NCI-H524 treated with DMSO at 0.1 percent for 48 hours (cell line): ENCODE measurements at places on chromosomes 16 and 17.

DNA sequence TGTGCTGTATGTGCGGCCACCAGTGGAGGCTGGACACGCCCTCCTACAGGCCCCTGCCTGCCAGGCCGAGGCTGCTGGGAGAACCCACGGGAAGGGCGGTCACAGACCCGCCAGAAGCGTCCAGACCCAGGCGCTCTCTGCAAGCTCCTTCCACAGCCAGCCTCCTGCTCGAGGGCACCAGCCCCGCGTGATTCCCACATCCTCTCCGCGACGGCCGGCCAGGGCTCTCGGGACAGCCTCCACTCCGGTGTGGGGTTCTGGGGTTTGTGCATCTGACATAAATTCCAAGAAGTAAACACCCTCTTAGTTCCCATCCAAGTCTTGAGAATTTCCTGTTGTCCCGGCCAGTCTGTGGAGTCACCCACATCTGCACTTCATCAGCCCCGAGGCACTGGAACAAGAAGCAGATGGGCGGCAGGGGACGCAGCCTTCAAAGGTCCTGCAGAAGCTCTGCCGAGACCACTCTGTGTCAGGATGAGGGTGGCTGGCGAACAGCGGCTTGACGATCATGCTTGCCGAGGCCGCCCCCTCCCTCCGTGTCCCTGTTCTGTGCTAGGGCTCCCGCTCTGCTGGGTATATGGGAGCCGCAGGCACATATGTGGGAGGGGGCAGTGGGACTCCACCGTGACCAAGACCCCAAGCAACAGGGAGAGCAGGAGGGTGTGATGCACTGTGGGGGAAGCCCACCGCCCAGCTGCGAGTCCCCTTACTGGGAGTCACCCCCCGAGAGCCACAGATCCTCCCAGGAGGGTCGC, 2.4 kb upstream of the TMEM204 start:
- DNase-seq, result no peak

DNA sequence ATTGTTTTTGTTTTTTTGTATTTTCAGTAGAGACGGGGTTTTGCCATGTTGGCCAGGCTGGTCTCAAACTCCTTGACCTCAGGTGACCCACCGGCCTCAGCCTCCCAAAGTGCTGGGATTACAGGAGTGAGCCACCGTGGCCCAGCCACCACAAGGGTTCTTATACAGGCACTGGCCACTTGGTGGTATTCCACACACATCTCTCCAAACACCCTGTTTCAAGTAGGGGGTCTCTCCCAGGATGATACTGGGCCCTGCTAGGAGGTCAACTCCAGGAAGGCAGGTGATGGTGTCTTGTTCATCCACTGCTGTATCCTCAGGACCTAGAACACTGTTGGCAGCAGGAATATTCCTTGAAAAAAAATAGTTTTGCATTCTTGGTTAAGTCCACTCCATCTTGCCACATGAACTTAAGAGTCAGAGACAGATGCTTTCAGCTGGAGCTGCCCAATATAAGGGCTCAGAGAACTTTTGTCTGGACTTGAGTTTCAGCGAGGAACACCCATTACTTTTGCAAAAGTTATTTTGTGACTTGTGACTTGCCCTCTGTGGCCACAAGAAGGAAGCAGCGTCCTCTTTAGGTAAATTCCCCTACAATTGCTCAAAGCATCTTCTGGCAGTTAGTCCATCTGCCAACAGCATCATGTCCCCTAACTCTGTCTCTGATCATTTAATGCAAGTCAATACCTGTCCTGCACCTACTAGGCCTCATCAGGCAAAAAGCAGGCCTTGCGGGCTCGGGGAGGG, 7.4 kb upstream of the EEF2K start:
- no peak for DNase-seq

DNA sequence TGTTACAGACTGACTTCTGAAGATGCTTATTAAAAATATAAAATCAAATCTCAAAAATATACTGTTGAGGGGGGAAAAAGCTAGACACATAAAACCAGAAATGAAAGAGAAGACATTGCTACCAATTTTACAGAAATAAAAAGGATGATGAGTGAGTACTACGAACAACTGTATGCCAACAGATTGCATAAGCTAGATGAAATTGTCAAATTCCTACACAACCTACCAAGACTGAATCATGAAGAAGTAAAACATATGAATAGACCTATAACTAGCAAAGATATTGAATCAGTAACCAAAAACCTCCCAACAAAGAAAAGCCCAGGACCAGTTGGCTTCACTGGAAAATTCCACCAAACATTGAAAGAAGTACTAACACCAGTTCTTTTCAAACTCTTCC, 3.5 kb upstream of the CAPNS2 start:
- no peak for DNase-seq

GRCh38 chr17:50239937-50240336, 34.3 kb upstream of the TMEM92 start:
- no peak for DNase-seq

DNA sequence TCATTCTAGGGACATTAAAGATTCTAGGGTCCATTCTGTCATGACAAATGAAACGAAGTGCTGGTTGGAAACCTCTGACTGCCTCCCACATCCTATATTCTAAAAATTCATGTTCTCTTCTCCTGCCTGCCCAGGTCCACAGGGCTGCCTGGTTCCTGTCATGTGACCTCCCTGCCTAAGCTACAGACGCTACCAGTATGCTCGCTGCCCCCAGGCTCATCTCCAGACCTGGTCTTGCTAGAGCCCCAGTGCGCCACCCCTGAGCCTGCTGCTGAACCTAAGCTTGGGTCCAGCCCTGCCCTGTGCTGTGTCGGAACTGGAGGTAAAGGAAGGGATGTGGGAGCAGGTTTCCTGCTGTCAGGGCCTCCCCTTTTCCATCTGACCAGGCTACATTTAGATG, 231.6 kb upstream of the CDH5 start:
- DNase-seq, result no peak

DNA sequence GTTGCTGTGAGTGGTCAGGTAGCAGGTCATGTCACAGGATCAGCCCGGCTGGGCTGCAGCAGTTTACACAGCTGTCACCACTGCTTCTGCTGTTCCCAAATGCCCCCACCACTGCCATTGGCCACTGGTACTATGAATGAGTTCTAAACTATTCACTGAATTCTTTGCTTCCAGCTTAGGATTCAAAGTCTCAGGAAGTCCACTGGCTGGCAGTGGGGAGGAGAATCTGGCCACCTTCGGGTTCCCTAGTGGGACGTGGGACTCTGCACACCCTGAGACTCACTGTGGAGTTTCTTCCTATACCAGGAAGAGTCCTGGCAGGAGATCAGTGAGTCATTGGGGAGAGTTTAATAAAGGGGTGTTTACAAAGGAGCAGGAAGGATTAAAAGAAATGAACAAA, 6.9 kb downstream of the MT1X start:
- DNase-seq, result no peak

DNA sequence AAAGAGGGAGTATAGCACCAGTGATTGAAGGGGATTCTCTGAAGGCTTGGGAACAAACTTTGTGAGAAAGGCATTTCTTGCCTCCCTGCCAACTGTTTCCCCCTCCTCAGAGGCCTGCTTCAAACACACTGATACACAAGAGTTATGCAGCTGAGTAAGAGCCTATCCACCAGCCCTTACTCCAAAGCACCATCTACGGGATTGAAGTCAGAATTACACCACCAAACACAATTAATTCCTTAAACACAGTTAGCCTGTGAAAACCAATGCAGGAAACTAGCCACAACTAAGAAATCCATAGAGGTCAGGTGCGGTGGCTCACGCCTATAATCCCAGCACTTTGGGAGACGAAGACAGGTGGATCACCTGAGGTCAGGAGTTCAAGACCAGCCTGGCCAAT, 138.3 kb downstream of the SHCBP1 start:
- DNase-seq, result no peak

DNA sequence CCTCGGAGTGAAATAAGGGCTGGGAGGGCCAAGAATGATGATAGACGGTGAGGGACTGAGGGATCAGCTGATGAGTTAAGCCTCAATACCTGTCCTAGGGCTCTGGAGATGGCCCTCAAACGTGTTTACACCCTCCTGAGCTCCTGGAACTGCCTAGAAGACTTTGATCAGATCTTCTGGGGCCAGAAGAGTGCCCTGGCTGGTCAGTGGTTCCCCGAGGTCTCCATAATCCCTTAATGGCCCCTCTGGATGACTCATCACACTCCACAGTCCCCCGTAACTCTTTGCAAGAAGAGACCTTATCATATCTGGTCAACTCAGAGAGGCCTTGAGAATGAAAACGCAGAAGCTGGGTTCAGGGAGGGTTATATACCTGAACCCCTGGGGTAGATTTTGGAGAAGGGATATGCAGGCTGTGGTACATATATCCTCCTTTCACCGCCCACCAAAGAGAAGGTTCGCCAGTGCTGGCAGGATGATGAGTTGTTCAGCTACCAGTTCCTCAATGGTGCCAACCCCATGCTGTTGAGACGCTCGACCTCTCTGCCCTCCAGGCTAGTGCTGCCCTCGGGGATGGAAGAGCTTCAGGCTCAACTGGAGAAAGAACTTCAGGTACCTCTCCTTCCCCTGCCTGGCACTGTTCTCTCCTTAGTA, 3.1 kb downstream of the ALOX12 start:
- no peak for DNase-seq

GRCh38 chr16:30054959-30055553, 10.5 kb upstream of the ALDOA start:
- no peak for DNase-seq

DNA sequence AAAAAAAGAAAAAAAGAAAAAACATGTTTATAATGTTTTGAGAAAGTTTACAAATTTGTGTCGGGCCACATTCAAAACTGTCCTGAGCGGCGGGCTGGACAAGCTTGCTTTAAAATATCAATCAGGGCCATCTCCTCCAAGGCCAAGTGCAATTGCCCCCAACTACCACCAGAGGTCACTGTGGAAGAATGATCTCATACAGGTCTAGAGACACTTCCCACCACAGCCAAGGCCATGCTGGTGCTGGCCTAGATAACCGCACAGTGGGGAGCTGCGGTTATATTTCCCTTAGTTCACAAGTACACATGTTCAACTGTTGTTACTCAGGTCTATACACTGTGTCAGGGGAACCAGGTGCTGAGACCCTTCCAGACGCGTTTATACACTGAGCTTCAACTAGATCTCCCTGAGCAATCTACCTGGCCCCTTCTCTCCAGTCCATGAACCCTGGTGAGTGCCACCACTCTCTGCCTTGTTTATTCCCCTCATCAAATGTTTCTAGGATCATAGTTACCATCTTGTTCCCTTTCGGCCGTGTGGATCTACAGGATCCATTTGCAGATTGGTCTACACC, 83.8 kb upstream of the CCL2 start:
- DNase-seq, result no peak

GRCh38 chr17:31452561-31453110, 61.2 kb downstream of the RAB11FIP4 start:
- no peak for DNase-seq

DNA sequence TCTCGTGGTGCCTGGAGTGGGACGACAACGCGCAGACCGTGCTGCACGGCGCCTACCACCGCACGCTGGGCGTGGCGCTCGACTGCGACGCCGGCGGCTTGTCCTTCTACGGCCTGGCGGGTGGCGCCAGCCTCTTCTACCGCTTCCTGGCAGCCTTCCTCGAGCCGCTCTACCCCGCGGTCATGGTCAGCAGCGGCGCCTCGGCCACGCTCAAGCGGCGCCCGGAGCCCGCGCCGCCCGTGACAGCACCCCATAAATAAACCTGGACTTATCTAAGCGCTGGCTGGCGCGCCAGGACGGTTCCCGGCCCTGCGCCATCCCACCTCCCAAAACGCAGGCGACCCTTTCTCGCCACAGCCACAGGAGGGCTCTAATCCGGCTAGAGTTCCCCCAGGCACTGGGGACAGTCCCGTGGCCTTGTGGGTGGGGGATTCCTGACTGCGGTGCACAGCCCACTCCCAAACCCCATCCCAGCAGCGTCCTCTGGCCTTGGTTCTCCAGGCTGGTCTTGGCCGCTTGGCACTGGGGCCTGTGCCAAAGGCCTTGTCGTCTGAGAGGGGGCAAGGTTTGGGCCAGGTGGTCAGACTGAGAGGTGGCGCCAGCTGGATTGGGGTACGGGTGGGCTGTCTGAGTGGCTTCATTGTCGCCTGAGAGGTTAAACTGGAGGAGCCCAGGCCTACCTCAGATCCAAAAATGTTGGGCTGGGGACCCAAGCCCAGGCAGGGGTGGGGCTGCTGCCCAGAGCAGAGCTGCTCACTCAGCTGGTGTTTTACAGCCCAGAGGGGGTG, 10.1 kb upstream of the SLC16A5 start:
- DNase-seq, result no peak

DNA sequence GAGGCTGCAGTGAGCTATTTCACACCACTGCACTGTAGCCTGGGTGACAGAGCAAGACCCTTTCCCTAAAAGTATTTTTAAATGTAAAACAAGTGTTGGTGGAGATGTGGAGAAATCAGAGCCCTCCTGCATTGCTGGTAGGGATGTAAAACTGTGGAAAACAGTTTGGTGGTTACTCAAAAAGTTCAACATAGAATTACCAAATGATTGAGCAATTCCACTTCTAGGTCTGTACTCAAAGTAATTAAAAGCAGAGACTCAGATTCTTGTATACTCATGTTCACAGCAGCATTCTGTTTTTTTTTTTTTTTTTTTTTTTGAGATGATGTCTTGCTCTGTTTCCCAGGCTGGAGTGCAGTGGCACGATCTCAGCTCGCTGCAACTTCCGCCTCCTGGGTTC, 141.8 kb downstream of the PITPNC1 start:
- no peak for DNase-seq

DNA sequence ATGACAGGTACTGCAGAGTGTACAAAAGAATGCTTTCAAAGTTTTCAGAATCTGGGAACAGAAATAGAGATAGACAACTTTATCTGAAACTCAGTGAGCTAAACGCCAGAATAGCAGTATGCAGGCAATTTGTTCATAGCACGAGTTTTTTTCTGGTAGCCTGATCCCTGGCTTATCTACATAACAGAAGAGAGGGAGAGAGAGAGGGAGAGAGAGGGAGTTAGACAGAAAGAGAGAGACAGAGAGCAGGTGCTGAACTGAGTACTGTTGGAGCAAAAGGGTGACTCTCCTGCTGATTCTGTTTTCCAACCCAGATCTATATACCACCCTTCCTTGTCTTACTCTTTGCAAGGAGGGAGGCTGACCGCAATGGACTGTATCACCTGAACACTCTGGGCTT, 388.0 kb upstream of the CA10 start:
- no peak for DNase-seq

DNA sequence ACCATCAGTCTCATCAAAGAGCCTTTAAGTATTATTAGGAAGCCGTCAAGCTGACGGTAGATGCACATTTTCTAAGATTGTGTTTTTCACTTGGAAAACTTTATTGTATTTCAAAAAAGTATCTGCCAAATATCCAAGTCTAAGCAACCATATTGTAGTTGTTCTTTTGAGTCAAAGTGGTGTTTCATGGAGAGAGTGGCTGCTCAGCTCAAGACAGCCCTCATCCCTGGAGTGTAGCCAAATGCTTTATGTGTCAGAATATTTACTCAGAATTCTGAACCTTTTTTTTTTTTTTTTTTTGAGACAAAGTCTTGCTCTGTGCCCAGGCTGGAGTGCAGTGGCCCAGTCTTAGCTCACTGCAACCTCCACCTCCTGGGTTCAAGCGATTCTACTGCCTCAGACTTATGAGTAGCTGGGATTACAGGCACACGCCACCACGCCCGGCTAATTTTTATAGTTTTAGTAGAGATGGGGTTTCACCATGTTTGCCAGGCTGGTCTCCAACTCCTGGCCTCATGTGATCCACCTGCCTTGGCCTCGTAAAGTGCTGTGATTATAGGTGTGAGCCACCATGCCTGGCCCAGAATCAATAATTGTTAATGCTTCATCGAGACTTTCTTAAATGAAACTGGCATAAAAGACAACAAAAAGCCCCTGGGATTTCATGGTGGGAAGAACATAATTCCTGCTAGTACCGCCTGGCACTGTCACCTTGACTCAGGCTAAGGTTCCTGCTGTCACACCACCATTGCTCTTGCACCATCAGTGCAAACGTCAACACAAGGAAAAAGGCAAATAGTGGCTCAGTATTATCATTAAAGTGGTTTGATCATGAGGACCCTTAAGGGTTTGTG, 45.5 kb downstream of the PRKCA start:
- no peak for DNase-seq
